Left hindlimb (tissue), 1 donor: ENCODE measurements at places on chromosomes 12 and 14.

DNA sequence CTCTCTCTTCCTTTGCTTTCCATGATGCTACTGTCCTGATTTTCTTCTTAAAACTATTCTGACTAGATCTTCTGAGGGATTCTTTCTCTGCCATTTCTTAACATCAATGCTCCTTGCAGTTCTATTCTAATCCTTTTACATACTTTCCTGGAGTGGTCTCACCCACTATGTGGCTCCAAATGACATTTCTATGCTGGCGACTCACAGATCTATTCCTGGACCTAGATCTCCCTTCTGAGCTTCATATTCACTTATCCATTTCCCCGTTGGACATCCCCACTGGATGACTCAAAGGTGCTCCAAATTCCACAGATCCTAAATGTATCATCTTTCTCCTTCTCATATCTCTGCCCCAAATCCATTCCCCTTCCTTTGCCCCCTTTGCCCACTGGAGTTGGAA, 4.1 kb downstream of the TEP1 start:
- no peak for DNase-seq

DNA sequence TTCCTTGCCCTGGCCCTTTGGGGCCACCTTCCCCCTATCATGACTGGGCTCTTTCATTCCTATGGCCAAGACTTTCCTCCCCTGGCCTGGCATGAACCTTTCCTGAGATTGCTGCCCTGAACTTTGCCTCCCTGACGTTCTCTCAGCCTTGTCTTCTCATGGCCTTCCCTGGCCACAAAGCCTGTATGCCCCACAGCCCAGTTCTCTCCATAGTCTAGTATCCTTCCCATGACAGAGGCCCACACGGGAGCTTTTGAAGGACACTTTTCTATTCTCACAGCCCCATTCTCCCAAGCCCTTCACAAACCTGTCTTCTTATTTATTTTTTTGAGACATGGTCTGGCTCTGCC, 4.5 kb upstream of the RNU7-1 start:
- no peak for DNase-seq

DNA sequence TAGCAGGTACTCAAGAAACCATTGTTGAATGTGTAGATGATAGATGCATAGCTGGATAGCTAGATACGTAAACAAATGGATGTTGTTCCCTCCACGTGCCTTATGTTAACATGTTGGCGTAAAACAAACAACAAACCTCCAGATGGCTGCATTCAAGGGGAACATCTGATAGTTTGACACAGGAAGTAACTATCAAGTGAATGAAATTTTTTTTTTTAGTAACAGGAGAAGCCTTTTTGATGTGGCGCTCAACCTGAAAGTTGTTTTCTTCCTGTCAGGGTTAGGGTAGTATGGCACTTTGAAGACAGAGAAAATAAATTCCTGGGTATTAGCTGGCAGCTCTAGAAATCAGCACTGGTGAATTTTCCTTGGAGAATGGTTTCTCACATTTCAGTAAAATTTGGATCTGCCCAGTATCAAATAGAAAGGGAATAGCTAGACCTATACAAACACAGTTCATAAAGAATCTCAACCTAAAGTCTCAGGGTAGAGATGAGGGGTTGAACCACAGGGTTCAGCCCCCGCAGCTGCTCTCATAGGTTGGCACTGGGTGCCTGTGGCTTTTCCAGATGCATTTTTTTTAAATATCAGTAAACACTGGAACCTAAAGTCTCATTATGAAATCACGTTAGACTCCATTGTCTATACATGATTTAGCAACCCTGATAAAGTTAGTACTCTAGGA, 18.8 kb upstream of the RAP1B start:
- DNase-seq: no peak

DNA sequence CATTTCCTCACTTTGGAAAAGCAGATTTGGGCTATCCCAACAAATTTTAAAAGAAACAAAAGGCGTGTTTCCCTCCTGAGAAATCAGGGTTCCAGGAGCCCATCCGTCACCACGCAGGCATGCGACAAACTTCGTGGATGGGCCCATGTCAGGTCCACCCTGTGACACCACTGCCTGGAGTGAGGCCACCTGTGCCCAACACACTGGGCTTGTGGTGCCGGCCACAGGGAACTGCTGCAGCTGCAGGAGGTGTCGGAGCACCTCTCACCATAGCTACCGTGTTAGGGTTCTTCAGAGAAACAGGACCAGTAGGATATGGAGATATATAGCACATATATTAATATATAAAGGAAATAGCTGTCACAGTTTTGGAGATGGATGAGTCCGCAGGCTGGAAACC, 53.0 kb upstream of the BCL11B start:
- DNase-seq: no peak
